ENCODE measurements at places on chromosomes 1 and 21. TPM values are rescaled to one million over a fixed set of nuclear protein-coding genes. Genes with fewer than 3 reads are reported as not detected.

- peaks cover 45% of the 10 kb centered on the region for H3K4me1 ChIP-seq
- no peaks in the 10 kb centered on the region for H3K36me3 ChIP-seq
- peak overlapping the region; percentile 90 for H3K27ac ChIP-seq
- H3K27me3 ChIP-seq: no peaks in the 10 kb centered on the region
These were observed 59.5 kb downstream of the TOMM20 start for GRCh38 chr1:235069176-235069575.

GRCh38 chr1:26923711-26924110, 2.2 kb downstream of the NUDC start:
- no peak overlapping the region for H3K27ac ChIP-seq
- peaks cover 10% of the 10 kb centered on the region for H3K36me3 ChIP-seq
- no peak for DNase-seq
- no peaks in the 10 kb centered on the region for H3K27me3 ChIP-seq

The ADAMTS4 gene
- 8.9 TPM for total RNA-seq

The PEF1 gene
- total RNA-seq: 28.2 TPM

All from psoas muscle (tissue), 8 donors.